Amniotic stem cell (primary cell): ENCODE measurements at places on chromosomes 4 and X.
A peak's percentile ranks its signal among the peaks of the same experiment; 100 is the strongest.

- no peak for DNase-seq
These were observed 215.7 kb upstream of the NEIL3 start for GRCh38 chr4:177093964-177094363.

GRCh38 chr4:122539861-122540465 is 80.9 kb downstream of the IL21 start:
- DNase-seq: no peak

- DNase-seq: no peak
These were observed 269.7 kb downstream of the HS3ST1 start for GRCh38 chr4:11158971-11159370.

GRCh38 chrX:57906790-57907189 is 3.5 kb downstream of the ZXDA start:
- DNase-seq: peak; percentile 10

DNA sequence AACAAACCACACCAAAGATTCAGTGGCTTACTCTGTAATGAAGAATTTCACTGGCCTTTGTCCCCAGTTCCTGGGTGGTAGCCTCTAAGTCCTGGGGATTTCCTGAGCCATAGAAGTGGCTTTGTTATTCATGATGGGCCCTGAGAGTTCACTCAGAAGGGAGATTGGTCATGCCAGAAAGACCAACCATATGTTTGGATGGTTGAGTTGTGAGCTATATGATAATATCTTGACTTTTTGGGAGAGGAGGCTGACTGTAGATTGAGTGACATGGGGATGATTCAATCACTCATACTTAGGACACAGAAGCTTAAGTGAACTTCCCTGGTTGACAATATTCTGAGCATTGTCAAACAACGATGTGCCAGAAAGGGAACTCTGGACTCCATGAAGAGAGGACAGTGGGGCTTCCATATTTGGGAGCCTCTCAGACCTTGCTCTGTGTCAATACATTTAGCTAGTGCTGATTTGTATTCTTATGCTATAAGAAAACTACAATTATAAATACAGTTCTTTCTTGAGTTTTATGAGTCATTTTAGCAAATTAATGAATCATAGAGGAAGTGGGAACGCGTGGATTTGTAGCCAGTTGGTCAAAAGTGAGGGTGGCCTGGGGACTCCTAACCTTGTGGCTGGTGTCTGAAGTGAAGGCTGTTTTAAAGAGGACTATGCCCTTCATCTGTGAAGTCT is 392.0 kb downstream of the GBA3 start:
- no peak for DNase-seq

- DNase-seq: no peak
These were observed 54.4 kb downstream of the MCUB start for GRCh38 chr4:109614466-109614865.

GRCh38 chr4:41423117-41423516 is 114.8 kb upstream of the LIMCH1 start:
- DNase-seq: no peak

- no peak for DNase-seq
These were observed 28.4 kb downstream of the CD99L2 start for GRCh38 chrX:150870029-150870428.

- no peak for DNase-seq
These were observed 233.5 kb downstream of the SCFD2 start for GRCh38 chr4:53132132-53132891.

DNA sequence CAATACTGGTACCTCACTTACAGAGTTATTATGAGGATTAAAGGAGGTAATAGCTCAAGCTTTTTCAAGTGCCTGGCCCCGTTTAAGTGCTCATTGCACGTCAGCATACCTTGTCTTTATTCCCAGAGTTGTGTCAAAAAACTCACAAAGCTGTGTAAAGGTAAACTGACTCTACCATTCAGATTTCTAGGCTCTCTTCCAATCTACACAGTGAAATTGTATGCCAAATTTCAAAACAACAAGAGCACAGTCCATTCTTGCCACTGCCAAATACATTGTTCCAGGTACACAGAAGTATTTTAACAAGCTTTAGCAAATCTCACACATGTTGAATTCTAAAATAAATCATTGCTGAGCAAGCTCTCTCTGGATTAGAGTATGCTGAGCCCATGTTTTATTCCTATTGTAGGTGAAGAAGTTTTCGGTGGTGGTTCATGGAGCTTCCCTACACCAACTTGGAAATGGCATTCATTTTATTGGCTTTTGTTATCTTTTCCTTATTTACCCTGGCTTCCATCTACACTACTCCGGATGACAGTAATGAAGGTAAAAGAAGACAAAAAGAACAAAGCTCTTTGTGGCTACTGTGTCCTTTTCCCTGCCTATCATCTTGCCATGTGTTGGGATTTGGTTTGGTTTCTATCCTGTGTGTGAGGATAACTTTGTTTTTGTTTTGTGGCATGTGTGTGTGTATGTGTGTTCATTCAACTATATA is 16.2 kb downstream of the SMIM31 start:
- DNase-seq: no peak

GRCh38 chrX:53718073-53718472 is 31.6 kb upstream of the HUWE1 start:
- DNase-seq: no peak

DNA sequence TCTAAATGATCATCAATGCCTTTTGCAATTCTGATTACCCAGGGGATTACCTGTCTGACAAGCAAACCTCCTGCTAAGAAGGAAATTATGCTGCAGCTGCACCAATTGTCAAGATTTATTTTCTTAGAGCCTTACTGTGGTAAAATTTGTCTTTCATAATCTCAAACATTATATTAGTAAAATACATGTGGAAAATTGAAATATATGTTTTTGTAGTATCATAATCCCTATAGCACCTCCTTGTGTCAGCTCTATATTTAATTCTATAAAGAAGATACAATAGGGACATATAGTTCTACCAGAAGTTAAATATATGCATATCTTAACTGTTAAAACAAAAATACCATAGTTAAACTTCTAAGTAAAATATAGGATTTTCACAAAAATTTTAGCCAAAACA is 655.6 kb upstream of the PCDH10 start:
- DNase-seq: no peak

DNA sequence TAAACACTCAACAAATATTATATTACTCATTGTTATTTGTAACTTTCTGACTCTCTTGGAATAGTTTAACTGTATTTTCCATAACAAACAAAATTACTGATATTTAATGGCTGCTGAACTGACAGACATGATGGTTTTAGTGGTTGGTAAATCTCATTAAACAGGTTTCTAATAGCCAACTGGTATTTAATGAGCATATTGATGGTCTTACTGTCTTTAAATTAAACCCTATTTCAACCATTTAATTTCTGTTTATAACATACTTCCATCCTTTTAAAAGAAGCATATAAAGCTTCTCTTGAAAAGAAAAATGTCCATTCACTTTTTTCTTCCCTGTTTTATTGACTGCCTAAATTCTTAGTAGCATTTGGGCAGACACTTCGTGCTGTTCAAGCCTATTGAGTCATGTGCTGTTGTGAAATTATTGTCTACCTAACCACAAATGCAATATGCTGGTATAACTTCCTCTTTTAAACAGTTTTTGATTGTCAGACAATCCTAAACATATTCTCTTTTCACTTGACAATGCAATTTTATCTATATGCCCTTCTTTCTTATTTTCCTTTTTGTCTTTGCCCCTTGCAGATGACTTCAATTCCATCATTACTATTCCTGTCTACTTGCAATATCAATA is 163.9 kb upstream of the SLC7A11 start:
- DNase-seq: no peak

DNA sequence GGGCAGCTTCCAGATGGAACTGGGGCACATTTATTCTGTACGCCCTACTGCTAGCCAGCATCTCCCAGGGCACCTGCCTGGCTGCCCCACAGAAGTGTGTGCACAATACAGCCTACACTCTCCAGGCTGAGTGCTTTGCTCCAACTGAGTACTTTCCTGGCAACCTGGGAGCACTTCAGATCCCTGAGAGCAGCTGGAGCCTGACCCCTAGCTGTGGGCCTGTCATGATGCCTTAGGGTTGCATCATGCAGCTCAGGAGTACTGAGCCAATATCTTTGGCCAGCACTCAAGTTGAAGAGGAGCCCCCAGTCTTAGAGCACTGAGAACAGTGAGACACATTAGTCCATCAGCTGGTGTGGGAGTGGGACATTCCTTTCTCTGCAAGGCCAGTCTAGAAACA is 321.9 kb downstream of the CFAP47 start:
- no peak for DNase-seq

DNA sequence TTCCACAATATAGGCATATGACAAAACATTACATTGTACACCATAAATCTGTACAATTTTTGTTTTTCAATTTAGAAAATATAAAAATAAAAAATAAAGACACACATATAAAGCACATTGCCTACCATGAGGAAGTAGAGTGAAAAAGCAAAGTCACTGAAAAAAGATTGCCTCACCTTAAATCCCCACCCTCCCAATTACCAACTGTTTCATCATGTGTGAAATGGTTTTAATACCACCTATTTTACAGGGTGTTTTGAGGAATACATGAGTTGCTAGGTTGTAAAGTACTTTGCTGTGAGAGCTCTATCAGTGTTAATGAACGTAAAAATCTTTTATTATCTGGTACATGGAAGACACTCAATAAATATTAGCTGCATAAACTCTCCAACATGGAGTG is 373.6 kb upstream of the NDST3 start:
- no peak for DNase-seq

DNA sequence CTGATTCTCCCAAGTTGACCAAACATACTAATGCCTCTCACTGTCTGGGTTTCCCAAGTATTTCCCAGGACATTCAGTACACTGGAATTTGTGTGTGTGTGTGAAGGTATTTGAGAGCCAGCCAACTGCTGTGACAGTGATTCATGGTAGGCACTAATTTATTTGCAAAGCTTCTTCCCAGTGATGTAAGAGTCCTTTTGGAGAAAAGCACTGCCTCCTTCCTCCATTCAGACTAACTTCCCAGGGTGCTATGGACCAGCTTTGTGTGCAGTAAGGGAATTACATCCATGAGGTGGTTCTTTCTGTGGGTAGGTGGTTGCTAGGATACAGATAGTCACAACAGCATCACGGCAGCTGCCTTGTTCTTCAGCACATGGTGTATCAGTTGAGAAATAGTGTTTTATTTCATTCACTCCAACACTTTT is 8.7 kb downstream of the EGF start:
- peak; percentile 36 for DNase-seq

DNA sequence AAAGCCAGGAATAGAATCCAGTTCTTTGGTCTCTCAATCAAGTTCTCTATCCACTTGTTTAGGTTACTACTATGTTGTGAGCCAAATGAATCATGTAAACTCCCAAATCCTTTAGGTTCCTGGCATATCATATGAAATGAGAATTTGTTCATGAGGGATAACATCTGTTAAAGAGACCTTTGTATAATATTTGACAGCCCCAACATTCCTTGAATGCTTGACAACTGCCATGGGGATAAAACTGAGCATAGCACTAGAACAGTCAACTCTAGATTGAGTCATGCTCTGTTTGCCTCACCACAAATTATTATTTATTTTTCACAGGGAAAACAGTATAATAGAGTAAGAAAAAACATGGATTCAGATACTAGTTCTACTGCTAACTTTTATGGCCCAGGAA is 93.3 kb downstream of the NAA11 start:
- DNase-seq: no peak

GRCh38 chr4:184513802-184514120 is 39.4 kb upstream of the IRF2 start:
- DNase-seq: no peak

- no peak for DNase-seq
These were observed 9.8 kb upstream of the RTL5 start for GRCh38 chrX:72141372-72142004.

DNA sequence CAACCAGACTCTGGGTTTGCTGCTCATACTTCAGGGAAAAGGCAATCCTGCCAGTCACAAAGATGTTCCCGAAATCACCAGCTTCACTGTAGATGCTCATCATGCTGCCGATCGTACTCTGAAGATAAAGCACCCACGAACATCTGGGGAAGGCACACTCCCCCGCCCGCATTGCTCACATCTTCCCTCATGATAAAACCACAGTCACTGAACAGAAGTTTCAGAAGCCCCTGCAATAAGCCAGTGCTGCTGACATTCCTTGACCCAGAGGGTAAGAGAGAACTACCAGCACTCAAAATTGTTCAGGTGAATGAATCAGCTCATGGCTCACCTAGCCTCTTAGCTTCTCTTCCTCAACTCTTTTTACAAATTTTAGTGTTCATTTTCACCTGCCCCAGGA is 43.1 kb downstream of the SRPX2 start:
- no peak for DNase-seq

- no peak for DNase-seq
These were observed 73.9 kb downstream of the RTL5 start for GRCh38 chrX:72057849-72058248.

GRCh38 chr4:1092026-1092982 is 21.1 kb downstream of the RNF212 start:
- no peak for DNase-seq

DNA sequence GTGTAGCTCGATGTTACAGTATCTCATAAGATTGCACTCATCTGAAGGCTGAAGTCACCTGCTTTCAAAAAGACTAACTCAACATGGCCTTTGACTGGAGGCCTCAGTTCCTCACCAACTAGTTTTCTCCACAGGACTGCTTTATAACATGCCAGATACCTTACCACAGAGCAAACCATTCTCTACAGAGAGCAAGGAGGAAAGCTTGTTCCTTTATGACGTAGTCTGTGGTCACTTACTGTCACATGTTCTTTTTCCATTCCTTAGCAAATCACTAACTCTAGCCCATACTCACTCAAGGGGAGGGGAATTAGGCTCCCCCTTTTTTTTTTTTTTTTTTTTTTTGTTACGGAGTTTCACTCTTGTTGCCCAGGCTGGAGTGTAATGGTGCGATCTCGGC is 3.2 kb downstream of the THAP9 start:
- no peak for DNase-seq

GRCh38 chrX:108396188-108396891 is 41.9 kb downstream of the COL4A6 start:
- no peak for DNase-seq

- DNase-seq: no peak
These were observed 315.4 kb upstream of the GRIA3 start for GRCh38 chrX:122868631-122869030.

- no peak for DNase-seq
These were observed 11.2 kb downstream of the IRAK1 start for GRCh38 chrX:154008521-154008920.

GRCh38 chrX:40736170-40736505 is 796 bp upstream of the MED14 start:
- DNase-seq: no peak

DNA sequence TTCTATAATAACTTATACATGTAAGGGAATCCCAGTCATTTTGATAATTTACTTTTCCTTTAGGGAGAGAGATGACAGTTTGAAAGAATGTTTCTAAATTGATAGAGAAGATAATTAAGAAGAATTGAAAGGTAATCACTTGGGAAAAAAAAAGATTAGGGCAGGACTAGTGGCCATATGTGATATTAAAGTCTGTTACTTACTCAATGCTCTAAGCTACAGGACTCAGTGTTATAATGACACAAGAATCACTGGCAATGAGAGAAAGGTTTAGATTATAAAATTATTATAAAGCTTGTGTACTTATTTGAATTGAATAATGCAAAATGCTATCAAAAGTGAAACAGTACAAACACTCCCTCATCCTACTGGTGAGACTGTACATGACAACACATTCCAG is 265.3 kb downstream of the BANK1 start:
- no peak for DNase-seq
